ENCODE measurements at places on chromosomes 11 and 22.

DNA sequence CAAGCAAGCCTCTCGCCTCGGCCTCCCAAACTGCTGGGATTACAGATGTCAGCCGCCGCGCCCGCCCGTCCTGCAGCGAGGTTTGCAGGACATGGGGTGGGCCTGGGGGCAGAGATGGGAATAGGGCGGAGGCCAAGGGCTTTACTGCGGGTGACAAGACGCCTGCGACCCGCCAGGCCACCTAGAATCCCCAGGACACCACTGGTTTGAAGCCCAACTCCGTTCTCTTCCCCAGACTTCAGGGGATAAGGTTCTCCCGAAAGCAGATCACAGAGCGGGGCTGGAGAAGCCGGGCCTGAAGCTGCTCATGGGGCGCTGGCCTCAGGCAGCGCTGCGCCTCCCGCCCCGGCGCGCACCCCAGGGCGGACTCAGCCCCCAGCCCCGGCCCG is 354 bp downstream of the POLR2L start:
- DNase-seq = no peak

GRCh38 chr11:116736763-116737162 is 36.0 kb downstream of the BUD13 start:
- DNase-seq = peak; percentile 12

GRCh38 chr11:1668911-1669473 is 28.0 kb upstream of the KRTAP5-6 start:
- DNase-seq = no peak

DNA sequence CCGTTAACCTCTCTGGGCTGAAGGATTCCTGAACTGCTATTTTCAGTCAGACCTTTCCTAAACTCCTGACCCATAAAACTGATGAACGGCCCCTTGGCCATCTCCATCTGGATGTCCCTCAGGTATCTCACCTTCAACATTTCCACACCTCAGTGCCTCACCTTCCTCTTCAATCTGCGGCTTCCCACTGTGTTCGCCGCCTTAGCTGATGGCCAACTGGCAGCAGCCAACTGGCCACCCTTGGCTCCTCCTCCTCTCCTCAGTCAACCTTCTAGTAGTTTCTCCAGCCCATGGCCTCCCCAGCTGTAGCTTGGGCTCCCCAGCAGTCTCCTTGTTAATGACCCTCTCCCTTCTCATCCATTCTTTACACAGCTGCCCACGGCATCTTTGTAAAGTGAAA is 55.0 kb upstream of the PHOX2A start:
- DNase-seq = no peak

- no peak for DNase-seq
These were observed 3.8 kb downstream of the CYB561A3 start for GRCh38 chr11:61357894-61358239.

DNA sequence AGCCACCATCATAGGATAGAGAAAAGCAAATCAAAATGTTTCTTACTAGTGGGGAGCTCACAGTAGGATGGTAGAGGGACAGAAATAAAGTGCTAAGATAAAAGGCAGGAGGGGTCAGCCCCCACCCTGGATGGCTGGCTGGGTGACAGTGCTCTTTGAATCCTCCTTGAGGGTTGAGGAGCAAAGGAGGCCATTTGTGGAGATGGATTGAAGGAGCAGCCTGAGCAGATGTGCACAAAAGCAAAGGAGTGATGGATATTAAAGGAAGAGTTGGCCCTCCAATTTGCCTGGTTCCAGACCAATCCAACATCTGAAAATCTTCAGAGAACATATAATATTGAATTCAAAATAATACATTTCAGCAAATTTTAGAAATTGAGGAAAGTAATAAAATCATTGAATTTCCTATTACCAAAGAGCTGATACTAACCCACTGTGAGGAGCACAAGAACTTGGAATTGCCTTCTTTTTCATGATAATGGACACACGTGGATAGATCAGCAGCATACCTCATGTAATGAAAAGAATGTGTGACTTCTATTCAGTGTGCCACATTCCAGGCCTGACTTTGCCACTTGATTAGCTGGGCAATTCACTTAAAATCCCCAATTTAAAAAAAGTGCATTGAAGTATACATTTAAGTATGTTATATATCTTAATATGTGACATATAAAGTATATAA is 287.0 kb downstream of the FAT3 start:
- DNase-seq = no peak

- DNase-seq = no peak
These were observed 69.9 kb downstream of the HORMAD2 start for GRCh38 chr22:30150212-30150611.

- no peak for DNase-seq
These were observed 60.5 kb upstream of the KCNQ1OT1 start for GRCh38 chr11:2760196-2760871.

DNA sequence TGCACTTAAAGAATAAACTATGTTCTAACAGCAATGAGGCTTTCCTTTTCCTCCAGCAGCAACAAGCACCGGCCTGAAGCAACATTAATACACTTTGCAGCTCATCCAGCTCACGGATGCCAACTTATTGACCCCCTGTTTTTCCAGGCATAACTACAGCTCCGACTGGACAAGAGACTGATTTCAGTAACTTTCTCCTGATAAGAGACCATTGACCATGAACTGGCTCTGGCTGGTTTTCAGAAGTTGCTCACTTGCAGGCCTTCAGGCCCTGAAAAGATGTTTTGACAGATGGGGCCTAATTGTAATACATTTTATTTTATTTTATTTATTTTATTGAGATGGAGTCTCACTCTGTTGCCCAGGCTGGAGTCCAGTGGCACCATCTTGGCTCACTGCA is 27.5 kb downstream of the GGT5 start:
- no peak for DNase-seq

DNA sequence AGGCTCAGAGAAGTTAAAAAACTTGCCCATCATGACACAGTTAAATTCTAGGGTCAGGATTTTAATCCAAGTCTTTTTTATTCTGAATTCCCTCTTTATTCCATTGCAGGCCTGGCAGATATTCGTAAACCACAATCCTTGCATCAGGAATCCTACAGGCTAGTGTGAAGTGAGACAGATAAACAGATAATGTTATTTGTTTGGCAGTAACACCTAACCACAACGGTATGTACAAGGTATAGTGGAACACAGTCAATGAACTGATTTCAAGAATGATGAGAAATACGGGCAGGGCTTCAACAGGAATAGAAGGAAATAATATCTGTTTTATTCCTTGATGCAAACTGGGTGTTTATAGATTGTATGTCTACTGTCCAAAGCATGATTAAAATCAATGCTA is 32.0 kb upstream of the NARS2 start:
- DNase-seq = no peak

- no peak for DNase-seq
These were observed 66.7 kb upstream of the CLTCL1 start for GRCh38 chr22:19358195-19358594.
